ENCODE measurements at places on chromosomes 1 and 21.
A peak's percentile ranks its signal among the peaks of the same experiment; 100 is the strongest.

GRCh38 chr1:11058595-11059154 is 1.1 kb downstream of the SRM start:
- peak; percentile 73 for DNase-seq

- DNase-seq, result no peak
These were observed 46.7 kb upstream of the PTBP2 start for GRCh38 chr1:96674915-96675314.

GRCh38 chr1:202565890-202566602 is 144.2 kb downstream of the SYT2 start:
- DNase-seq, result no peak

DNA sequence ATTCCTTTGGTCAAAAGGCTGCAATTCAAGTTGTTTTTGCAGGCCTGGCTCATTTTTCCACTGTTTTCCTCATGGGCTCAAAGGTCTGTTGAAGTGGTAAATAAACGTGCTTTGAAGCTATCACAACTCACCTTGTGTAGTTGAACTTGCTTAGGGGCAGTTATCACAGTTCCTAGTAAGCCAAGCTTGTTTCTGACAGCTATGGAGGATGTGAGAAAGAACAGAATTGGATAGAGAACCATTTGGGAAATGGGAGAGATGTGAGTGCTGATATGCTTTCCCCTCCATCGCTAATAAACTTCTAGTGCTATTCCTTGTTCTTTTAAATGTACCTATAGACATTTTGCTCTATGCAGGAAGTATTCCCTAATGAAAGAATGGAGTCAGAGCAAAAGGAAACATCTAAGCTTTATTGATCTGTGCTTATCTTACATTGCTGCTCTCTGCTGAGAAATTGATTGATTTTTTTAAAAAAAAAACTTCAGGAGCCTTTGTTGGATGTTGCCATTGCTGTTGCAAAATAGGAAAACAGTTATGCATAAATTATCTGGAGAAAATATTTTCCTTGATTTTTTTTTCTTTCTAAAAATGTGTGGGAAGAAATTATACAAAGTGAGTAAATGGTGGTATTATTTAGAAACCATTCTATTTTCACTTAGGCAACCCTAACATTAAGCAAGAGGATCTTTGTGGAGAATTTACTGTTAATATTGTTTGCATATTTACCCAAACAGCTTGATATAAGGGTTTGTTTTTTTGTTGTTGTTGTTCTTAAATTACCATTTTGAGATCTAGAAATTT is 118.2 kb downstream of the MAGI3 start:
- DNase-seq, result no peak

DNA sequence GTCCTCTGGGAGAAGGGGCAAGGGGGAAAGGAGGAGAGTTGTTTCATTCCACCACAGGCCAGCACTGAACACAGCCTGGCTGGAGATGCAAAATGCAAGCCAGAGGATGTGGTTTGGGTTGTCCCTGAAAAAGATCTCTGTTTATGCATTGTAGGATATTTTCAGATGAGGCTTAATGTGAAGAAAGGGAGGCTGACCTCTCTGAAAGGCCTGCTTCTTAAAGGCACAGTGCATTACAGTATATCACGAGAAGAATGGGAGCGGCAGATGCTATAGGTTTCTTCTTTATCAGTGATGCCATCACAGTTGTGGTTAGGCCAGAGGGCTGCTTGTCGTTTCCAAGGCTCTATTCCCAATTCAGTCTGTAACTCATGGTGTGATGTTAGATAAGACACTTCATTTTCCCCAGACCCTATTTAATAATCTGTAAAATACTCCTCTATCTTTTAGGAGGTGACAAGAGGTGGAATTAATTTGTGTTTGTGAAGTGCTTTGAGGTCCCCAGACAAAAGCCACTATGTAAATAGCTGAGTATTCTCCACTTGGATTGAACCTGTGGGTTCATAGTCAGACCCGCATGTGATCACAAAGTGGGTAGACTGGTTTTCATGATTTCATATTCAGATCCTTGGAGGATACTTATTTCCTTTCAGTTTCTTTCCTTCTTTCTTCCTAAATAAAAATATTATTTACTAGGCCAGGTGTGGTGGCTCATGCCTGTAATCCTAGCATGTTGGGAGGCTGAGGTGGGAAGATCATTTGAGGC is 76.5 kb upstream of the WDR26 start:
- no peak for DNase-seq

- DNase-seq, result no peak
These were observed 27.0 kb upstream of the SLC16A1 start for GRCh38 chr1:112982853-112983536.

GRCh38 chr1:161177936-161178244 is 583 bp upstream of the B4GALT3 start:
- DNase-seq, result no peak

DNA sequence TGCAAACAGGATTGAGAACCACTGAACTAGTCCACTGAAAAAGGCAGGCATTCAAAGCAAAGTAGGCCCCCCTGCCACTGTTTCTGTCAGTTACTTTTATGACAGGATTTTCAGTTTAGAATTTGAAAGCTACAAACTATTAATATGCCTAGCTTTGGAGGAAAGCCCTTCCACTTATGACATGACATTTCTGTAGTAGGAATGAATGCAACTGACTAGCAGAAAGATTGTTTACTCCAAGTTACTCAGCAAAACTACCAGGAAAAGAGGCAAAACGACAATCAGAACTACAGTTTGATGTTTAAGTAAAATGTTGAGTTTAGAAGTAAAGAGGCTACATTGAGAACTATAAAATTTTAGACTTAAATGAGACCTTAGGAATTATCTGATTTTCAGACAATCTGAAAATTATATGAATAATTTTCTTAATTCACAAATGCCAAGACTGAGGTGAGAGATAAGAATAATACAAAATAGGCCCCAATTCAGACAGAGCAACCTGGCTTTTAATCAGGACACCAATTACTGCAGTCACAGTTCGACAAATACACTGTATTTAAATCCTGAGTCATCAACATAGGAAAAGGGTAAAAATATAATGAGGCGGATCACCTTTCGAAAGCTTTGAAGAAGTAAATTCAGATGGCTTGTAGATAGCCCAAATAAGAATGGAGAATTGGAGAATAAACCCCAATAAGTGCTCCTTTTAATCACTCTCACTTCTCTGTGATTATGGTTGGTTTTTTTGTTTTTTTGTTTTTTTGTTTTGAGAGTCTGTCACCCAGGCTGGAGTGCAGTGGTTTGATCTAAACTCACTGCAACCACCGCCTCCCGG is 2.2 kb downstream of the PRKAB2 start:
- DNase-seq, result no peak

DNA sequence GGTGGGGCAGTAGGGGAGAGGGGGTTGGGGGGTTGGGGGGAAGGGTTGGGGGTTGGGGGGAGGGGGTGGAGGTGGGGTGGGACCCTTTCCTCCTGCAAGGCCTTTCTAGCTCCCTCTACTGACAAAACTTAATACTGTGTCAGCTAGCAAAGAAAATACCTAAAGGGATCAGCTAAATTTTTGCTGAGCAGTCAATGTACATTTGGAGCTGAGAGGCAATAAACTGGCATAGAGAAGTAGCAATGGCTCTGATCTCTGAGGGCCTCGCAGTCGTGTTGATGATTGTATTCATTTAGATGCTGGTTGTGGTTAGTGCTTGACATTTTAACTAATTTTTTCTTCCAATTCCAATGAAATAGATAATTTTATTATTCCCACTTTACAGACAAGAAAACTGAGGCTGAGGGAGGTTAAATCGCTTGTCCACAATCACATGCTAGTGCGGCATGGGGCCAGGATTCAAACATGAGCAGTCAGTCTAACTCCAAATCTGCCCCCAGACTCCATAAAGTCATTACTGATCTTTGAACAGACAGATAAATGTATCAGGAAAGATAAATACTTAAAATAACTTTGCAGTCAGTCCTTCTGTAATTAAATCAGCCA is 357.1 kb downstream of the DISC1 start:
- no peak for DNase-seq

GRCh38 chr1:62263006-62263813 is 56.0 kb downstream of the KANK4 start:
- DNase-seq, result no peak

DNA sequence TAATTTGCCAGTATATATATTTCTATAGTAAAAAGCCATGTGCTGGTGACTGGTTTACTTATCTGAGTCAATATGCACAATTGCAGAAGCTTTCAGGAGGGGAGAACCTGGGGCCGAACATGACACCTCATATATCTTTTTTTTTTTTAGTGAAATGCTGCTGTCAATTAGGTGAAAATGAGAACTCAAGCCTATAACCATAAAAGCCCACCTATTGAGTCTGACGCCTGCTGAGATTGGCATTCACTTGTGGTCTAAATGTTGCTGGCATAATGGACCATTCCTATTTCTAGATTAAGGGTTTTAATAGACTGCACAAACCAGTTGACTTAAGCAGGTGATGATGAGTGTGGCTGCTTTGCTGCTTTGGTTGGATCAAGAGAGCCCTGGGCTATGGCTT is 10.8 kb downstream of the NTMT2 start:
- DNase-seq, result no peak

- DNase-seq, result no peak
These were observed 10.0 kb upstream of the FCMR start for GRCh38 chr1:206931709-206932108.
